AG20443 (cell line): ENCODE measurements at places on chromosomes 7 and 10.

DNA sequence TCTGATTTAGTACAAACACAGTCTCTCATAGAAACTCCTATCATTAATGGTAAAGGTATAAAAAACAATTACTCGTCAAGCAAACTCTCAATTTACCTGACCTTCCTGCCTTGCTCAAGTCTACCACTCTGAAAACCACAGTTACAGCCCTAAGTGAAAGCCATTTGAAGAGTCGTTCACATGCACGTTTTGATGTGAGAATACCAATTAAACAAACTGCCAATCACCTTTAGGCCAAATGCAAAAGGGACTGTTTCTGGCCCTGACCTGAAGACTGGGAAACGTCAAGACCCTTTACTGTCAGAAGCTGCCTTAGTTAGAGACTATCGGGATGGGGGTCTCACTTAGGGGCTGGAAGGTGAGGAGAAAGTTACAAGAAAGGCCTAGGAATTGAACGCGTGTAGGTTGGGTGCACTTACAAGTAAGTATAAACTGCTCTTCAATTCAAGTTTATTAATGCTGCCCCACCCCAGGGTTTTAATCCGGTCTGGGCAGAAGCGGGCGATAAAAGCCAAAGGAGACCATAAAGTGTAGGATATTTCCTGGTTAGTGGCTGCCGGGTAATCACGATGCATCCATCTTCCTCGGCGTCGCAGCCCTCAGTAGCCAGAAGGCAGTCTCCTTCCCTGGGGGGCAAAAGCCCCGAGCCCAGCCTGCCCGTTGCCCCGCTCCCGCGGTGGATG lies 935 bp downstream of the TM9SF3 start:
- DNase-seq, result no peak

DNA sequence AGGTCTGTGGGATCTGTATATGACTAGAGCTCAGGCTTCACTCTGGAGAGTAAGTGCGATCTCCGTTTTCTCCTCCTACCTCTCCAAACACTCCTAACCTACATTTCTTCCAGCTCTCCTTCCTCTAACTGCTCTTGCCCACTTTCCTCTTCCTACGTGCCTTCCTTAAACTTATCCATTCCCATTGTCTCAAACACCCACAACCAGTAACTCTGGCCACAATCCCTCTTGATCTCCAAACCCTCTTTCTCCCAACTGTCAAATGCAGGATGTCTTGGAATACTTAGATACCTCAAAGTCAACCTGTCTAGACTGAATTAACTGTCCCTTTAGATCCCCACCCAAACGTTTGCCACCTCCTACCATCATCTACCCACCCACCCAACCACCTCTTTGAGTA lies 213.7 kb upstream of the KMT2E start:
- DNase-seq, result no peak

DNA sequence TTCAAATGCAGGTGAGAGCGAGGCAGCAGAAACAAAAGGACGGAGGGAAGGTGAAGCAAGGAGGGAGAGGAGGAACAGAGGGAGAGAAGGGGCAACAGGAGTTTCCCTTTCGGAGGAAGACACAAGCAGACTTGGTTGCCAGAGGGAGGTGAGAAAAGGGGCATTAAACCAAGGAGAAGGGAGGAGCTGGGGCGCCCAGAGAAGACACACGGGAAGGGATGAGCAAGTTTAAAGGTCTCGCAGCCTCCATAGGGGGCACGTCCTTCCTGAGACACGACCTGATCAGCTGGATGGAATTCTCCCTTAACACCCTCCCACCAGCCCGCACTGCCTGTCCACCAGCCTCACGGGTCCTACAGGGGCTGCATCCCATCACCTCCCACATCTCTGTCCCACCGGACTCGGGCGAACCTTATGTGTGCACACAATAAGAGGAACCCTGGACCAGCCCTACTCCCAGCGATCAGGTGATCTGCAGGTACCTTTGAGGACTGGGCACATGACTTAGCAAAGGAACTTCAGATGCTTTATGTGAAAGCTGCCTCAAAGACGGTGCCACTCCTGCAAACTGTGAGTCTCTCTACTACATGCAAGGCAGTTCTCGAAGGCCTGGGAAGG lies 251.2 kb downstream of the TNS3 start:
- no peak for DNase-seq

- no peak for DNase-seq
Measured at GRCh38 chr10:33869028-33869427, 534.6 kb upstream of the NRP1 start.
